ENCODE measurements at places on chromosomes 12 and 14.

- DNase-seq = peak; percentile 35
Observed at GRCh38 chr12:72270961-72271360, 1.2 kb upstream of the TRHDE start.

- DNase-seq = no peak
Observed at GRCh38 chr14:54435500-54435981, 5.6 kb downstream of the CNIH1 start.

DNA sequence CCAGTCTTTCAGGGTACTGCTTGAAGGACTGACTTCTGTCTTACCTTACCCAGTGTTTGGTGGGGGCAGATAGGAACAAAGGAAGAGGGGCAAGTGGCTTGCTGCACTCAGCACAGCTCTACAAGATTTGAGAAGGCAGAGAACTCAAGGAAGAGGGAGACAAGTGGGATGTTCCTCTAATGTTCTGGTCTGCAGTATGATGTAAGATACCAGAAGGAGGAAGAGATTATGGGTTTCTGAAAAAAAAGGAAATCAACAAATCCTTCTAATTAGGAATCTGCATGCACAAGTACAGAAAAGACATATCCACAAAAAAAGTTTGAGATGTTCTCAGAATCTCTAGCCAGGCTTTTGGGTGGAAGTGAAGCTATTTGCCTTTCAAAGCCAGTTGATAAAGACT lies 37.1 kb downstream of the USP15 start:
- DNase-seq = no peak

DNA sequence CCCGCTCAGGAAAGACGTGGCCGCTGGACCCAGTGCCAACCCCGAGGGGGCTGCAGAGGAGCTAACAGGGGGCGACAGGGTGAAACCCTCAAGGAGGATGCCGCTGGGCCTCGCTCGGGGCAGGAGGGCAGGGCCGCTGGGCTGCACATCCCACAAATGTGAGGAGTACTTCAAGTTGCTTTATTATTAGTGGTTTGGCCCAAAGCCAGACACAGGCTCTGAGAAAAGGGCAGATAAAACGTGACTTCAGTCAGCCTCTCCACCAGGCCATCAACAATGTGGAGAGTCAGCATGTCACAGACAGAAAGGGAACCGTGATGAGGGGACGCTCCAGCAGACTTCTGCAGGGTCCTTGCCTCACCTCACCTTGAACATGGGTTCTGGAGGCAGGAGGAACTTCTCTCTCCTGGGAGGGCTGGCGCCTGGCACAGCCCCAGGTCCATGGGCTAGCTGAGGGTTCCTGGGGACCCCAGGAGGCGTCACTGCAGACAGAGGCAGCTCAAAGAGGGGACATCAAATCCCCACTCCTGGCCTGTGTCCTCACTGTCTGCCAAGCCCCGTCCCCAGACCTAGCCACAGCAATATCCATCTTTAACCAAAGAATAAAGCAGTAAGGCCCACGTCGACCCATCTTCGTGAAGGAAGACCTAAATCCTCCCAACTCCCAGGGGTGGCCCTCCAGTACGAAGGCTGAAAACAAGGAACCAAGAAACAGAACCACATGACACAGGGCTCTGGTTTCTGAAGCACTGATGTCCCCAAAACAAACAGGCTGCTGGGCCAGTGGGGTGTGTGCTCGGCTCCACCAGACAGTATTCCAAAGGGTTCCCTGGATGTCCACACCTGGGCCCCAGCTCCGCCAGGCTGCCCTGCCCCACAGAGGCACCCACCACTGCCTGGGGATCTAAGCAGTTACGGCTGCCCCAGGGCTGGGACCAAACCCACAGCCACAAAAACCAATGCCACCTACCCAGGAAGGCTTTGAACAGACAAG lies 35.1 kb downstream of the CCDC85C start:
- DNase-seq = no peak

GRCh38 chr12:86170051-86170450 lies 86.1 kb downstream of the MGAT4C start:
- no peak for DNase-seq

DNA sequence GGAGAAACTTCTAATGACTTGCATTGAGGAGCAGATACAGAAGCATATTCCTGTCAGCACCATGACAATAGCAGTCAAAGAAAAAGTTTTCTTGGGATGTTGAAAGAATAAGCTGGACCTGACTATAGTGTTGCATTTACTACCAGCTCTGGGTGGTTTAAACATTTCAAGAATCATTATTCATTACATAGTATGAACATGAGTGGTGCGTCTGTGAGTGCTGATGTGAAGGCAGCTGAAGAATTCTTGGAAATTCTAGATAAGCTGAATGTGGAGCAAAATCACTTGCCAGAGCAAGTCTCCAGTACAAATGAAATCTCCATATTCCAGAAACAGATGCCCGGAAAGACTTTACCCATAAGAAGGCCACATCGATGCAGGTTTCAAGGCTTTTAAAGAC lies 45.0 kb upstream of the STAB2 start:
- DNase-seq = no peak

DNA sequence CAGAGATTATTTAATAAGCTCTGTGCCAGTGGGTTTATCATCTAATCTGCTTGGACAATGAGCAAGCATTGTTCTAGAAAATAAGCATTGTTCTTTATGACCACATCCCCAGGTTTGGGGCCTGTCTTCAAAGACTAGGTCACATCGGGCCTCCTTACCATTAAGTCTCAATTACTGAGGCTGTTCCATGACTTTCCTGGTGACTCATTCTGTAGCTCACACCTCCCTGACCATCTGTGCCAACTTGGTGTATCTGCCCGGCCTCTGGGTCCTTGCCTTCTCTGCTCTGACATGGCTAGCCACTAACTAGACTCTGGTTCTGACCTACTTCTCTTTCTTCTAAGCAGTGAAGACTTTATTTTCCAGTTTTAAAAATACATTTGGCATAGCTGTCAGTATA lies 44.4 kb upstream of the PLEKHA5 start:
- DNase-seq = no peak

GRCh38 chr14:88947646-88948598 lies 123.5 kb downstream of the TTC8 start:
- no peak for DNase-seq

DNA sequence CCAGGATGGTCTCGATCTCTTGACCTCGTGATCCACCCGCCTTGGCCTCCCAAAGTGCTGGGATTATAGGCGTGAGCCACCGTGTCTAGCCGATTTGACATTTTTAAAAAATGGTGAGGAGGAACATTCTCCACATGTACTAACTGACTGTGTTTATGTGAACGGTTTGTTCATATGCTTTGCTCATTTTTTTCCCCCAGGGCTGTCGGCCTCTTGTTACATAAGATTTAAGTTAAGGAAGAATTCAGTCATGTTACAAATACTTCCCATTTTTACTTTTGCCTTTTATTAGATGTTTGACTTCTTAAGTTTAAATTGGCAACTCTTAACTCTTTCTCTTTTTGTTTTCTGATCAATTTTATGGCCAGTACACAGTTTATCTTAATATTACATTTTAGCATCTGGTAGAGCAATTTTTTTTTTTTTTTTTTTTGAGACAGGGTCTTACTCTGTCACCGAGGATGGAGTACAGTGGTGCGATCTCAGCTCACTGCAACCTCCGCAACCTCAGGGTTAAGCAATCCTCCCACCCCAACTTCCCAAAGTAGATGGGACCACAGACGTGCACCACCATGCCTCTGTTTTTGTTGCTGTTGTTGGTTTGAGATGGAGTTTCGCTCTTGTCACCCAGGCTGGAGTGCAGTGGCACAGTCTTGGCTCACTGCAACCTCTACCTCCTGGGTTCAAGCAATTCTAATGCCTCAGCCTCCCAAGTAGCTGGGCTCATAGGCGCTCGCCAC lies 9.6 kb downstream of the GNS start:
- no peak for DNase-seq

- no peak for DNase-seq
Observed at GRCh38 chr12:64709429-64709828, 49.8 kb downstream of the GNS start.

DNA sequence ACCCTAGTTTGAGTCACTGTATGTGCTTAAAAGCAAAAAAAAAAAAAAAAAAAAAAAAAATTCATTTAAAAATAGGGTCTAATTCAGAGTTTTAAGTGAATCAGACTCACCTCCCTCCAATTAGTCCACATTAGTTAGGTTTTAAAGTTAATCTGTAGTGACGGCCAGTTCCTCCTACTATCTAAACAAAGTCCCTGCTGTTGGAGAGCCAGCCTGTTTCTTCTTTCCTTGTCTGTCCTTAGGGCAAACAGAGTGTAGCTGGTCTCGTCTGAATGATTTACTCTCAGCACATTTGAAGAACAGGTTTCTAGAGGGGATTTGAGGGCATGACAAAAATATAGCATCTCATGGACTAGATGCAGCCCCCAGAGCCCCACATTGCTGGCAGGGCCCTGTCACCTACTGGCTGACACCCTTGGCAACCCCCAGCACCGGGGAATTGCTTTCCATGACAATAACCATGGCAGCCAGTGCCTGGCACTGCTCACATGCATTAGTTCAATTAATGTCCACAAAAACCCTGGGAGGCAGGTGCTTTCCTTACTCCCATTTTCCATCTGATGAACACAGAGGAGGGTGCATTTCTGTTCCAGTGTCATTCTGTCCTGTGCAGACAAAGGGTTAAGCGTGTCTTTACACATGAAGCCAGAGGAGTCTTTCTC lies 138.3 kb downstream of the PLXNC1 start:
- no peak for DNase-seq

DNA sequence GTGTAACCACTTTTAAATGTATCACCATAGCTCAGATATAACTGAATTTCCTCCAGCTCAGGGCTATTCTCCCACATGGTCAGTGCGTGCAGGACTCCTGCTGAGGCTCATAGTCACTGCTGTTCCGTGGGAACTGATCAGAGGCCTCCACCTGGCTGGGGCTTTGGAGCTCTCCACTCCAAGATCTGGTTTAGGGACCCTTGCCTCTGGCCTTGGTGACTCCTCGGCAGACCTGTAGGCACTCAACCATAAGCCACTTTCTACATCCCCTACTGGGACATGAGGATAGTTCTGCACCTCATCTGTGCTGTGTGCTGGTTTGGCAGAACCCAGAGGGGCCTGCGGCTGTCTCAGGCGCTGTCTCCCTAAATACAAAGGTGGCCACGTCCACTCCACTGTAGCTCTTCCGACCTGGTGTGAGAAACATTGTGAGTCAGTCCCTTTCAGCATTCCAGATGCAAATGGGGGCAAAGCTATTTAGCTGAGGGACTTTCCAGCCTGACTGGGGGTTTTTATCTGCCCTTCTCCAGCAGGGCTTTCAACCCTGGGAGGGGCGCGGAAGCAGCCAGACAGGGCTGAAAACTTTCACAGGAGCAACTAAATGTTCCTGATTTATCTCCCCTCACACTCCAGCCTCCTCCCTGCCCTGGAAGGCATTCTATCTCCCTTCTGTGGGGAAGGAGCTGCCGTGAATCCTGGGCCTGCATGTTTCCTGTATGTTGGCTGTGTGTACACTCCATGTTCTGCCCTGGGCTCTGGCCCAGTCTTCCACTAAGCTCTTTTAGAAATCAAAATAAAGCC lies 218.3 kb upstream of the DAAM1 start:
- DNase-seq = no peak

GRCh38 chr12:75994069-75994740 lies 37.4 kb downstream of the PHLDA1 start:
- no peak for DNase-seq

DNA sequence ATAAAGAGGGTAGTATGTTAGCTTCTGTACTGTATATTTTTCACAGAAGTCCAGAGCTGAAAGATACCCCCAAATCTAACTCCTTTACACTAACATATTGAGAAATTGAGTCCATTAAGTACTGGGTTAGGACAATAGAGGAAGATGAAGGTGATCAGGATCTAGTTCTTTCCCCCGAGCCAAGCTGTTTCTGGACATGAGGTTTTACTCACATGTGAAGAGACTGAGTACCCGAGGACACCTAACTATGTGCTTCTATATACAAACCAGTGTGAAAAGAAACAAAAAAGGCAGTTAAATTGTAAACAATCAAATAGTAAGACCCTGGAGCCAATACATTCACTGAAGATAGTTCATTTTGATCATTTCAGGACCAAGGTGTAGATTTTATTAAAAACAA lies 3.8 kb upstream of the TRHDE start:
- DNase-seq = peak; percentile 61

All from cerebellar cortex (tissue), 1 donor.